Hypothalamus (tissue), 51 donors: ENCODE measurements at places on chromosomes 2 and 18.

DNA sequence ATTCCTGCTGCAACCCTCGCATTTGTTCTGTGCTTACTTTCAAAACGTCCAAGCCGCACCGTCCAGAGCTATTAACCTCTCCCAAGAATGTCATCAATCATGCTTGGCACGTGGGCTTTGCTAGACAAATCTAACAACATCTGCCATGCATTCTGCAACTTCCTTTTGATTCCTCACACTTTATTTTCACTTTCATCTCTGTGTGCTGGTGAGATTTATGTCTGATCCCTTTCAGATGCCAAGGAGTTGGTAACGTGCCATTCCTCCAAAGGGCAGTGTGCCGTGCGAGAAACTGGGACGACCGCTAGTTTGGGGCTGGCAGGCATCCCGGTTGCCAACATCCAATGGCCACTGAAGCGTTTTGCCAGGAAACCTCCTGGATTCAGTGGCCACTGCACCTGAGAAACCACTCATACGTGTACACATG lies 230.0 kb upstream of the PARD3B start:
- peak; percentile 57 for DNase-seq

DNA sequence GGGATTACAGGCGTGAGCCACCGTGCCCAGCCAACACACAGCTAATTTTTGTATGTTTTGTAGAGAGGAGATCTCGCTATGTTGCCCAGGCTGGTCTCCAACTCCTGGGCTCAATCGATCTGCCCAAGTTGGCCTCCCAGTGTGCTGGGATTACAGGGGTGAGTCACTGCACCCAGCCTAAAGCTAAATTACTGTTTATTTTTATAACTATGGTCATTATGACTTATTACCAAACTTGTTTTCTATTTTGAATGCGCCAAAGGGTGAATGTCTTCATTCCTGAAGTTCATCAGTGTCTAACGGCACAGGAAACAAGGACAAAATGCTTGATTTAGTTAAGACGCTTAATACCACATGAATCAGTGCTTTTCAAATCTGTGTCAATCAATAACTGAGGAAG lies 38.9 kb upstream of the GREB1L start:
- DNase-seq = no peak

GRCh38 chr2:60629305-60629662 lies 75.8 kb upstream of the BCL11A start:
- no peak for DNase-seq

DNA sequence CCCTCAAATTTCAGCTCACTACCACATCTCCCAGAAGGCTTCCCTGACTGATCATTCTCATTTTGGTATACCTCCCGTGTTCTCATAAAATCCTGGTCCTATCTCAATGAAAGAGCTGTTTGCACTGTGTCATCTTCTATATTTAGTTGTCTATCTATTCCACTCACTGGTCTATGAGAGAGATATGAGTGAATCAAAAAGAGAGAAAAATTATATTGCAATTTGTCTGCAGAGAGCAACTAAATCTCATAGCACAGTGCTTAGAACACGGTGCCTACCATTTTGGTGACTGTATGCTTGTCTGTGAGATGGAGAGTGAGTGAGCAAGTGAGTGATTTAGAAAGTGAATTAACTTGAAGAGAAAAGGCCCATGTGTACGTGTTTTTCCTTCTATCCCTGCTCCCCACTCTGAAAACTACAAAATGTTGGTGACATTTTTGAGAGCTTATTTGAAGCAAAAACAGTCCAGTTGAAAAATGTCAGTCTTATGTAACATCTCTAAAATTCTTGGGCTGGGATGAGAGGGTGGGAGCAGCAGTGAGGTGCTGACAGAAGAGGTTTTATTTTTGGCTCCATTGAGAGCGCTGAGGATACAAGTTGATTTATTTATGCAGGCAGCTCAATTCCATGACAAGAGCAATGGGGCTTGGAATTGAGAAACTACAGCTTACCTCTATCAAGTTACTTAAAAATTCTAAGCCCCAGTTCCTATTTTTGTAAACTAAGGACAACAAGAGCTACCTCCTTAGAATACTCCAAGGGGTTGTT lies 373.5 kb upstream of the CHST9 start:
- DNase-seq = no peak
